T-cell (primary cell): ENCODE measurements at places on chromosomes 13 and 19. TPM values are rescaled to one million over a fixed set of nuclear protein-coding genes. Genes with fewer than 3 reads are reported as not detected.
A peak's percentile ranks its signal among the peaks of the same experiment; 100 is the strongest.

KLHL1 gene
- total RNA-seq, result not detected

CEACAM3 gene
- total RNA-seq, result not detected

TBXA2R gene
- total RNA-seq, result 3.5 TPM

DDX39A gene
- total RNA-seq, result 280 TPM

AKAP8L gene
- 134 TPM for total RNA-seq

ELSPBP1 gene
- total RNA-seq, result not detected

DNA sequence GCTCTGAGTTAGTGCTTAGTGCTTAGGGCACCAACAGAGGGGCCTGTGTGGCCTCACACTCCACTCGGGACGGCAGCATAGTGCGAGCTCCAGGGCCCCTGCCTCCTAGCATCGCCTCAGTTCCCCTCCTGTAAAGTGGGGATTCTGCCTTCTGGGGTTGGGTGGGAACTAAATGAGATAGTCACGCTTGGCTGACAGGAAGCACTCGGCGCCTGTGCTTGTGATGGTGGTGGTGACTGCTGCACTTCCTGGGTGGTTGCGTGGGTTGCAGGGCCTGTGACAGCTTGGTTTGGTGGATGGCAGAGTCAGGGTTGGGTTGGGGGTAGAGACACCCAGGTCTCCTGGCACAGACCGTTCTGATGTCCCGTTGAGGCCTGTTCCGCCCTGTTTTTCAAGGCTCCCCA is 7.7 kb downstream of the PLEKHF1 start:
- DNase-seq, result peak; percentile 90

DNA sequence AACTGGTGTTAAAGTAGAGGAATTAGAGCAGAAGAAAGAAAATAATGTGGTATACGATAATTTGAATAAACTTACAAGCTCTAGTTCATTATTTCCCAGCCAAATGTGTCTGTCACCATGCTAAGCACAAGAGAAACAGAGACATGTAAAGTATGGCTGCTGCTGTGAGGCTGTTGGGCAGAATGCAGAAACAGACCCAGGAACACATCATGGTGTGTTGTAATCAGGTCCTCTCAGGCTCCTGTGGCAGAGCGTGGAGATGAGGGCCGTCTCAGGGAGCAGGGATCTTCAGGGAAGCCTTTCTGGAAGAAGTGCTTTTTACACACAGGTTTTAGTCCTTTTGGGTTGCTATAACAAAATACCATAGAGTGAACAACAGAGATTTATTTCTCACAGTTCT is 710.7 kb upstream of the SGCG start:
- DNase-seq, result no peak

DNA sequence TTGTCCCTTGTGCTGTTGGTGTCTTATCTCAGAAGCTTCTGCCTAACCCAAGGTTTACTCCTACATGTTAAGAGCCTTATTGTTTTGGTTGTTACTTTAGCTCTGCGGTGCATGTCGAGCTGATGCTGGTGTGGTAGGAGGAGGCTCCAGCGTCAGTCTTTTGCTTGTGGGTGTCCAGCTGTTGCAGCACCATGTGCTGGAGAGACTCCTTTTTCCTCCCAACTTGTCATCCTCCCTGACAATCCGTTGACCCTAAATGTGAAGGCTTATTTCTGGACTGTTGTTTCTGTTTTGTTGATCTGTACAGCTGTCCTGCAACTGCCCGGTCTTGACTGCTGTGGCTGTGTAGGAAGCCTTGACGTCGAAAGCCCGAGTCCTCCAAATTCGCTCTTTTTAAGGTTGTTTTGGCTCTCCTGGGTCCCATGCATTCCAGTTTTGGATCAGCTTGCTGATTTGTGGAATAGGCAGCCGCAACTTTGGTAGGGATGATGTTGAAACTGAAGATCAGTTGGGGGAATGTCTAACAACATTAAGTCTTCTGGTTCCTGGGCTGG is 15.3 kb downstream of the NAXD start:
- no peak for DNase-seq

GRCh38 chr13:89455741-89456140 is 1784.6 kb downstream of the SLITRK5 start:
- no peak for DNase-seq

DNA sequence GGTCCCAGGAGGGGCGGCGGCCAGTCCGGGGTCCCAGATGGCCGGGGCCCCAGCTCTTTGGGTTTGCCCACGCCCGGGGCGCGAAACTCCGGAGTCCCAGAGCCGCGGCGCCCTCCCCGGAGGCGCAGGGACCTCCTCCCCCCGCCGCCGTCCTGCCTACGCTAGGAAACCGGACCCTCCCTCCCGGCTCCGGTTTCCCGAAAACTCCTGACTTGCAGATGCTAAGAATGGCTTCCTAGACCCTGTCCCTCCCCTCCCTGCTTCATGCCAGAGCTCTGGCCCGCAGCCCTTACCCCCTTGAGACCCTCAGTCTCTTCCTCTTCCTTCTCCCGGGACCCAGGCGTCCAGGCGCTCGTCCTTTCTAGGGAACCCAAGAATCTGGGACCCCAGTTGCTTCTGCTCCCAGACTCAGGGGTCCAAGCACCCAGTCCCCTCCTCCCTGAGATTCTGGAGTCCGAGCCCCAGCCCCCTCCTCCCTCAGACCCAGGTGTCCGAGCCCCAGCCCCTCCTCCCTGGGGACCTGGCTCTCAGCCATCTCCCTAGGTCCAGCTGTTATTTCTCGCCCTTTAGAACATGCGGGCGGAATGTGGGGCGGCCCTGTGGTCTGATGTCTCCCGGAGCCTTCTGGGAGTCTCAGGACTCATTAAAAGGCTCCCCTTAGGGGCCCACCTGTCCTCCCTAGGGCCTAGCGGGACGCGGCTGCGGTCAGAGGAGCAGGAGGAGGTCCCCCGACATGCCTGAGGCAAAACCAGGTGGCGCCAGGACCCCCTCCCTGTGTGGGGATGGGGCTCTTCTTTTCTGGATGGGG is at the start of gene MYBPC2:
TSS of gene MYBPC2 (plus strand) at position 672 of the 808 bp plus-strand sequence. CDS start at position 734, 62 bp downstream.
- DNase-seq, result no peak

DNA sequence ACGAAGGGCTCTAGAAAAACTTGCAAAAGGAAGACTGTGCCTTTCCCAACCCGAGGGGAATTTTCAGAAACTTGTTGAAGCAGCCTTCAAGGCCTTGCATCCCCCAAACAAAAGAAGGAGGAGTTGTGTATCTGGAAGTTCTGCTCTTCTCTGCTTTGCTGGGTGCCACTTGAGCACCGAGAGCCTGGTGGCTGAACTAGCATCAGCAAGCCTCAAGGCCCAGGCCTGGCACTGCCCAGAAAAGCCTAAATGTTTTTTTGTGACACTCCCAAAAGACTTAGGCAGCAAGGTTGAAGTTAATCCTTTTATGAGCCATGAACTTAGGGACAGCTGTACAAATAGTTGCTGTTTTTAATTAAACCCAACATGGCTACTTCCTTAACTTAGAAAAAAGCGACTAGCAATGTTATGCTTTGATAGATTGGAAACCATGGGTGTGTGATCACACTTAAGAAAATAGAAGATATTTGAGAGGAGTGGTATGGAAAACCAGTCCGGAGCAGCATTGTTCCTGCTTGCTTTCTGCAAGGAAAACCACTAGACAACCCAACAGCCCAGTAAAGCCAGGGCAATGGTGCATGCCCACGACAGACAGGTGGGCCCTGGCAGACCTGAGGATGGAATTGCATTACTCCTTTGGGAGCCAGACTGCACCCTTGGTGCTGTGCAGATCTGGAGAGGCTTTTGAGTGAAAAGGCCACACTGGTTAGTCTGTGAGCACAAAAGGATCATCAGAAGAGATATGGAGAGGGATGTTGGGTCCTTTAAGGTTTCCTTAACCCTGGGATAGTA is 788 bp upstream of the DLEU7 start:
- no peak for DNase-seq
